ENCODE measurements at places on chromosomes 13 and 19.

GRCh38 chr13:30862707-30863106 lies 43.4 kb upstream of the MEDAG start:
- DNase-seq, result no peak

- no peak for DNase-seq
Observed at GRCh38 chr13:113949546-113949945, 24.3 kb downstream of the C13orf46 start.

GRCh38 chr13:44063881-44064280 lies 184.2 kb downstream of the LACC1 start:
- DNase-seq, result no peak

DNA sequence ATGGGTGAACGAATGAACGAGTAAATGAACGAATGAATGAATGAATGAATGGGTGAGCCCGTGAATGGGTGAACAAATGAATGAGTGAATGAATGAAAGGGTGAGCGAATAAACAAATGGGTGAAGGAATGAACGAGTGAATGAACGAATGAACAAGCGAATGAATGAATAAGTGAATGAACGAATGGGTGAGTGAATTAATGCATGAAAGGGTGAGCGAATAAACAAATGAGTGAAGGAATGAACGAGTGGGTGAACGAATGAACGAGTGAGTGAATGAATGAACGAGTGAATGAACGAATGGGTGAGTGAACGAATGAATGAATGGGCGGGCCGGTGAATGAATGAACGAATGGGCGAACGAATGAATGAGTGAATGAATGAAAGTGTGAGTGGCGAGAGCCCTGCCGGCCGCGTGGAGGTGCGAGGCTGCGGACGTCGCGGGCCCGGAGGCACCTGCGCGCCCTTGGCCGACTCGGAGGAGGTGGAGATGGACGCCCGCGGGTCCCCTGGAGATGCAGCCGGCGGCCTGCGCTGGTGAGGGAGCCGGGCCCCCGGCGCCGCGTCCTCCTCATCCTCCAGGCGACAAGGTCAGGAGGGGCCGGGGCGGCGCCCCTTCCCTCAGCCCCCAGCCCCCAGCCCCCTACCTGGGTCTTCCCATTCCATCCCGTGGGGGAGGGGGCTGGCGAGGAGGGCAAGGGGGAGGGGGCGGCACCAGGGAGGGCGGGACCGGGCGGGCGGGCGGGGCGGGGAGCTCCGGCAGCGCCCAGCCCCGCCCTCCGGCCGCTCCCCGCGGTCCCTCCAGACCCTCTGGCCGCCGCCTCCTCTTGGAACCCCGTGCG lies 15.4 kb downstream of the ANKRD24 start:
- DNase-seq, result no peak

DNA sequence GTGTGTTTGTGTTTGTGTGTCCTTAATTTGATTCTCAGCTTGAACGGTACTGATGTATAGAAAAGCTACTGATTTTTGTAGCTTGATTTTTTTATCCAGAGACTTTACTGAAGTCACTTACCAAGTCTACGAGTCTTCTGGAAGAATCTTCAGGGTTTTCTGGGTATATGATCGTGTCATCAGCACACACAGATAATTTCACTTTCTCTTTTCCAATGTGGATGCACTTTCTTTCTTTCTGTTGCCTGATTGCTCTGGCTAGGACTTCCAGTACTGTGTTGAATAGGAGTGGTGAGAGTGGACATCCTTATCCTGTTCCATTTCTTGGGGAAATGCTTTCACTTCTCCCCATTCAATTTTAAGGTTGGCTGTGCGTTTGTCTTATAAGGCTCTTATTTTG lies 7.9 kb upstream of the LILRB1 start:
- no peak for DNase-seq

DNA sequence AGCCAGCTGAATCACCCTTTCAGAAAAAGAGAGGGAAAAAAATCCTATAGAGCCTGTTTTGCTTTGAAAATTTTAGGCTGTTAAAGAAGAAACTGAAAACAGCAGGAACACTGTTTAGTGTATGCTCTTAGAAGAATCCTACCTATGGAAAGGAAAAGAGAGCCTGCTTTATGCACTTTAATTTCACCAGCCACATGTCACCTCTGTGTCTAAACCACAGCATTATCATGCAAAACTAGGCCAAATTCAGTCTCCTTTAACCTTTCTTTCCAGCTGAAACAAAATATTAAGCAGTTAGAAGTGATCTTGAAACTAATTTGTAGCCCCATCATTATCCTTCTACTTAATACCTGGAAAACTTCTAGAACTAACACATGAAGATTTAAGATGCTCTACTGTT lies 97.2 kb upstream of the MAB21L1 start:
- DNase-seq, result no peak
